ENCODE measurements at places on chromosomes 7 and 10. TPM values are rescaled to one million over a fixed set of nuclear protein-coding genes. Genes with fewer than 3 reads are reported as not detected.
A peak's percentile ranks its signal among the peaks of the same experiment; 100 is the strongest.

DNA sequence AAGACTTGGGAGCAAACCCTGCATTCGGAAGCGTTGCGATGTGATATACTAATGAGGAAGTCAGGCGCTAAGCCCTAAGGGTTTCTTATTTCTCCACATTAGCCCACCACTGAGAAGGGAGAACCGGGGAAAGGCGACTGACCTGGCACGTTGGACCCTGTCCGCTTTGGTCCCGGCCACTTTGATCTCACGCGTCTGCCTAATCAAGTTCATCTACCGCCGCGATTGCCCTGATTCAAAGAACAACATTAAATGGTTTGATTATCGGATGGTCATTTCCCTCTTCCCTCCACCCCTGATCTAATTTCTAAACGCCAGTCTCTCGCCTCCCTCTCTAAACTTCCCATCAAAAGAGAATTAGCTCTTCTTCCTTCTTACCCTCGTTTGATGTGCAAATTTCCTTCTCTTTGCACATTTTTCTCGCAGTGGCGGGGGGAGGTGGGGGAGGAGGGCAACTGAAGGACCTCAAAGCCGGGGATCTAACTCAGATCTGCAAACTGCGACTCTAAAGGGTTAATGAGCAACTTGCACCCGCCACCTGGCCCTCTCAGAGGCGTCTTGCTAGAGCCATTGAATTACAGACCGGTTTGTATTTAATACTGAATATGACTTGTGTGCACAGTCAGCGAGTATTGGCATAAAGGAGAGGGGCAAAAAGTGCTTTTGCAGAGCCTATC lies 687 bp upstream of the DKK1 start:
- peak; percentile 12 for DNase-seq

DNA sequence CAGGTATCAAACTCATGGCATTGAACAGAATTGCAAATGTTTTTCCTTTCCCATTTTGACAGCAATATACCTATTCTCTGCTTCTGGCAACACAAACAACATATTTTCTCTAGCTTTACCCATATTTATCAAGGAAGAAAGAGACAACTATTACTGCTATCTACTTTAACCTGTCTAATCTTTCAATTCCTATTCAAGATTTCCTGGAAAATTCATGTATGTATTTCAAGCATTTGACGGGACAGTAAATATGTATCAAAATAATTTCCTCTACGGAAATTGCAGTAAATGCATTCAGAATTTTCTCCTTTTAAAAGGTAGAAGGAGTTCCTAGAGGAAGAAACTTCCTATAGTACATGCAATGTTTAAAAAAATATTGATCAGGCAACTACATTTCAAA lies 179.3 kb upstream of the LRRN3 start:
- DNase-seq: no peak

DNA sequence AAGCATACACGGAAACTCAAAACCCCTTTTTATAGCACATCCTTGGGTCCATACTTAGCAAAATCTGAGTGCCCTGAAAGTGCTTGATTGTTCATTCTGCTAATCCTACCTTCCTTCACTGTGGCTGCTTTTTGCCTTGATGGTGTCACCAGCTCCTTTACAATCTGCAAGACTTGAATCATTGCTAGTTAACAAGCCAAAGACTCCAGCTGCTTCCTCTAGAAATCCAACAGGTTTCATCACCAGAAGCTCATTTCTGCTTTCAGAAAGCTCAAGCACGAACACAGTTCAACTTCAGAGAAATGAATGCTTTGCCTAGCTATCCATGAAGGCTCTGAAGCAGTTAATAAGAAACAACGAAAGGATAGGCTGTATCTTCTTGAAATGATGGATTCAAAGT lies 38.0 kb downstream of the USP6NL start:
- DNase-seq: no peak

DNA sequence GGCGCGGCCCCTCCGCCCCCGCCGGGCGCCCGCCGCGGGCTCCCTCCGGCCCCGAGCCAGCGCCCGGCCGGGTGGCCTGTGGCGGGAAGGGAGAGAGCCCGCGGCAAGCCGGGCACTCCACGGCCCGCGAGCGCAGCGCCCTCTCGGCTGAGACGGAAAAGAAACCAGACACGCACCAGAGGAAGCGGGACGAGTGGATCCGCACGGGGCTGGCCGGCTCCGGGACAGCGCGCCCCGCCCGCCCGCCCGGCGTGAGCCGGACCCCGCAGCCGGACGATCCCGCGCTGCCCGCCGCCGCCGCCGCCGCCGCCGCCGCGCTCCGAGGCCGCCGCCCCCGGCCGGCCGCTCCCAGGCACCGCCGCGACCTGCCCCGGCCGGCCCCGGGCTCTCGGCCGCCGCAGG lies 300 bp downstream of the ARHGAP21 start:
- peak; percentile 39 for DNase-seq

DNA sequence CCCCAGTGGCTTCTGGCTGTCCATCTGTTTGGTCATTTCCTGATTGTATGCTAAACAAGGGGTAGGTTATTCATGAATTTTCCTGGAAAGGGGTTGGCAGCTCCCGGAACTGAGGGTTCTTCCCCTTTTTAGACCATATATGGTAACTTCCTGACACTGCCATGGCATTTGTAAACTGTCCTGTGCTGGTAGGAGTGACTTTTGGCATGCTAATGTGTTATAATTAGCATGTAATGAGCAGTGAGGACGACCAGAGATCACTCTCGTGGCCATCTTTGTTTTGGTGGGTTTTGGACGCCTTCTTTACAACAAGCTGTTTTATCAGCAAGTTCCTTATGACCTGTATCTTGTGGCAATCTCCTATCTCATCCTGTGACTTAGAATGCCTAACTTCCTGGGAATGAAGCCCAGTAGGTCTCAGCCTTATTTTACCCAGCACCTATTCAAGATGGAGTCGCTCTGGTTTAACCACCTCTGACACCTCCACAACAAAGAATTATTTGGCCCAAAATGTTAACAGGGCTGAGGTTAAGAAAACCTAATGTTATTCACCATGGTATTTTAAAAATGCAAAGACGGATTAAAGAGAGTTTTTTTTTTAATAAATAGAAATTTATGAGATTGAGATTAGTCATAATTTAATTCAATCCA lies 2.4 kb upstream of the PTN start:
- DNase-seq: no peak

- DNase-seq: peak; percentile 86
Measured at GRCh38 chr10:125137601-125138438, 22.5 kb downstream of the CTBP2 start.

DNA sequence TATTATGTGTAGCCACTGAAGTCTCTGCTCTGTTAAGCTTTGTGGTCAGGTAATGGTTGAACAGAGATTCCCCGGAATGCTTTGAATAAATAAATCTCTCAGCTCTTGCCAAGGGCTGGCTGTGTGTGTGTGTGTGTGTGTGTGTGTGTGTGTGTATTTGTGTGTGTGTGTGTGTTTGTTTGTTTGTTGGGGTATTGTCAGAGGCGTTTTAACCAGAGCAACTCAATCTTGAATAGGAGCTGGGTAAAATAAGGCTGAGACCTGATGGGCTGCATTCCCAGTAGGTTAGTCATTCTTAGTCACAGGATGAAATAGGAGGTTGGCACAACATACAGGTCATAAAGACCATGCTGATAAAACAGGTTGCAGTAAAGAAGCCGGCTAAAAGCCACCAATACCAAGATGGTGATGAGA lies 256.2 kb upstream of the CACNA2D1 start:
- peak; percentile 80 for DNase-seq

DNA sequence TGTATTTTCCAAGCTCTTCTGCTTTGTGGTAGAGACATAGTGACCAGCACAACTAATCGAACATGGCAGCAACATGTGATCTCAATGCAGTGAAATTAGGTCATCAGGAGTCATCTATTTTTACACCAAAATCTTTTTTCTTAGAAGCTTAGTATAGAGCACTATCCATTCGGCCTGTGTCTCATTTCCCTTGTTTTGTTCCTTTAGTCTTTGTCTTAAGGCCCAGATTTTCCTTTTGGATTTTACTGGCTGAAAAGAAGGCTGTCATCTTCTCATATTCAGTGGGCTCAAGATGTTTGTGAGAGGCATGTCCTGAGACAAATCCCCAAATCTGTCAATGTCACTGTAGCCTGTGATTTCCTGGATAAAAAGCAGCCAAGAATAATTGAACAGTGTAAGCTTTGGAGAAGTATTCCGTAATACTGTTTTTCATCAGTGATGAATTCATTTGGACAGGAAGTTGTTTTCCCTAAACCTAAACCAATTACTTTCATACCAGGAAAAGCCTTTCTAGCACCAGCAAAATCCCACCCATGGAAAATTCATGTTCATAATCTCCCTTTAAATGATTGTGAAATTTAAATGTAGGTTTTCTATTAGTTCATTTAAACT lies 55.2 kb downstream of the MAGI2 start:
- DNase-seq: no peak

GRCh38 chr7:1862560-1862959 lies 192.5 kb downstream of the ELFN1 start:
- no peak for DNase-seq

Gene LMOD2
- total RNA-seq: not detected

Gene LIPN
- not detected for total RNA-seq

Gene AIMP2
- 29.4 TPM for total RNA-seq

Data from mucosa of descending colon (tissue), 3 donors.